ENCODE measurements at places on chromosomes 4 and X.

- DNase-seq: no peak
Observed at GRCh38 chrX:148381603-148382002, 118.8 kb upstream of the AFF2 start.

GRCh38 chr4:40731792-40732245 lies 17.9 kb upstream of the NSUN7 start:
- no peak for DNase-seq

DNA sequence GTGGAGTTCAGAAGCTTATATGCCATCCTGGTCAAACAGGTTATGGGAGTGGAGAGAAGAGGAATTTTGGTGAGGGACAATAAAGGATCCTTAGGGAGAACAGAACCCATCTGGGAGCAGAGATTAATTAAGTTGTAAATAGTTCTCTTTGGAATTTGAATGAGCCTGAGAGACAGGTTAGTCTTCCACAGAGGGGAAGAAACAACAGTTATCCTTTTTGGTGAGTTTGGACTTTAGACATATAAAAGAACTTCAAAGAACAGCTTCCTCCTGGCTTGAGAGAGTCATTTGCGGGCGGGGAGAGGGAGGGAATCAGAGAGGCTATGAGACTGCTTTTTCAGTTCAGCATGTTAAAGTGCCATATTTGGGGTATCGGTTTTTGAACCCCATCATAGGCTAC lies 793.3 kb upstream of the MAGEB2 start:
- DNase-seq: no peak

DNA sequence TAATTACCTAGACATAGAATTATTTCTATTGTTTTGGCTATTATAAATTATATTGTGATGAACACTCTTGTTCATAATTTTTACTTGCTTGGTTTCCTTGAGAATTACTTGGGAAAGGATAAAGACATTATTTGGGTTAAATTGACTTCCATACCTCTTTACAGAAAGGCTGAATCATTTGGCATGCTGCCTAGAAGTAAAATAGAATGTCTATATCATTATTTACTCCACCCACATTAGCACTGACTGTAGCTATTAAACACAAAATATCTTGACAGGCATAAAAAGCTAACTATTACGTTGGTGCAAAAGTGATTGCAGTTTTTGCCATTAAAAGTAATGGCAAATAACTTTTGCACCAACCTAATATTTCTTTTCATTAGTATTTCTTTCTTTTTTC lies 29.7 kb upstream of the ADH6 start:
- DNase-seq: no peak

DNA sequence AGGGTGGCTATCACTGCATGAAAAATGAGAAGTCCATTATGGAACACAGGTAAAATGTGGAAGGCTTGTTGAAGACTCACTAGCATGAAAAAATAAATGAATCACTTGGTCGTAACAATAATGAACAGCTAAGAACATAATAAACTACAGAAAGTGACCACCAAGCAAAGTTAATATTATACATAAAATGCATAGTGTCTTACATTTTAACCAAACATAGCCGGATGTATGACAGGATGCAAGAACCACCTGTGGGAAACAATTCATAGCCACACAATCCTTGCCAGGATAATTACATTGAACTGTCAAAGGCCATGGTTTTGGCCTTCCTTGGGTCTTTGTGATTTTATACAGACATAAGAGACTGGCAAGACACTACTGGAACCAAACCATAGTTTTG lies 81.9 kb upstream of the ATXN3L start:
- no peak for DNase-seq

GRCh38 chr4:71195924-71196323 lies 142.9 kb upstream of the SLC4A4 start:
- no peak for DNase-seq

- DNase-seq: no peak
Observed at GRCh38 chr4:10889819-10890218, 205.3 kb upstream of the CLNK start.

DNA sequence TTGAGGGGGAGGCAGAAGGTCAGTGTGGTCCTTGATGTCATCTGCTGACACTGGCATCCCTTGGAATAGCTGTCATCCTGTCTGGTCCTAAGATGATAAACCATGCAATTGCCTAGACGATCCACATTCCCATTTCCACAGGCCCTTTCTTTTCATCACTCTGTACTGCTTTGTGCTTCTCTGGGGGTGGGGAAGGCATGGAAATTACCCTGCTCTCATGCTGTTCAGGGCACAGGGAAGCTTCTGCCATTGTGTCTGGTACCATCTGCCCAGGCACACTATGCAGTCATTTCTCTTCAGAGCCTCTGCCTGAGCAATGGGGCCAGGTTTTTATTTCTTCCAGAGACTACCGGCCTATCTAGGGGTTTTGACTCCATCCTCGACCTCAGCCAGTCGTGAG lies 49.7 kb upstream of the ELOVL6 start:
- no peak for DNase-seq

GRCh38 chr4:155079871-155080270 lies 128.6 kb upstream of the NPY2R start:
- no peak for DNase-seq

- DNase-seq: no peak
Observed at GRCh38 chr4:188819233-188819632, 680.0 kb downstream of the TRIML1 start.

DNA sequence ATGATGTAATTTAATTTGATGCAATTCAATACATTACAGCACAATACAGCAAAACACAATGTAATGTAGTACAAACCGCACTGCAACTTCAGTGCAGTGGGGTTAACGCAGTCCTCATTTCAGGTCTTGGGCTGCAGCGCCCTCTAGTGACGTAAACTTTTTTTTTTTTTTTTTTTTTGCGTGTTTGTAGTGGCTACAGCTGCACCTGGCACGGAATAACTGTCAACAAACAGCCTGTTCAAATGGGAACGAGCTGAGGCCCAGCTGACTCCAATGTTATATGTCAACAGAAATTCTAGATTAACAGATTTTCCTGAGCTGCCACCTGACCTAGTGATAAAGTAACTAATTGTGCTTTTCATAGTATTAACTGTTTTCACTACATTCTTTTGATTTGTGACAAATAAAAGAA lies 33.5 kb upstream of the RASSF6 start:
- no peak for DNase-seq

DNA sequence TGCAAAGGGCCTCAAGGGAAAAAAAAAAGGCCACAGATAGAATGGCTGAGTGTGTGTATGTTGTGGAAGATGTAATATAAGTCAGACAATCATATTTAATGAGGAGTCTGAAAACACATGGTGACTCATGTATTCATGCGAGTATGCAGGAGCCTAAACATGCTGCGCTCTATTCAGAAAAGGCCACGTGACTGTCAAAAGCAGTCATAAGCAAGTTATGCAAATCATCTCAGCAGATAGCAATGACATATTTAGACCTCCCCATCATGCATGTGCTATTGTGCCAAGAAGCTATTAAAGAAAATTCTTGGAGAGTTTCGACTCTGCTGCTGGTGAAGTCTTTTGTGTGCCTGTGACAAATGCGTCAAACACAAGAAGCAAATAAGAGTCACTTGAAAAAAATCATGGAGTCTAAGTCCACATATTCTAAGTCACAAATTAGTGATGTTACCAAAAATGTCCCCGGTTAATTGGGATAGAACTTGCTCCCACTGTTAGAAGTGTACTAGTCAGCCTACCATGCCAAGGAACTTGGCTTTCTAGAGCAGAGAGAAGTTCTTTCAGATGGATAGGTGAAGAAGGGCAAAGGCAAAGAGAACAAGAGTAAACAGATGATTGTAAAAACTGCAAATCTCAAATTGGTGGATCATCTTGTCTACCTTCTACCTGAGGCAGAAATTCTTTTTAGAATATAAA lies 5.0 kb downstream of the LNX1 start:
- no peak for DNase-seq

DNA sequence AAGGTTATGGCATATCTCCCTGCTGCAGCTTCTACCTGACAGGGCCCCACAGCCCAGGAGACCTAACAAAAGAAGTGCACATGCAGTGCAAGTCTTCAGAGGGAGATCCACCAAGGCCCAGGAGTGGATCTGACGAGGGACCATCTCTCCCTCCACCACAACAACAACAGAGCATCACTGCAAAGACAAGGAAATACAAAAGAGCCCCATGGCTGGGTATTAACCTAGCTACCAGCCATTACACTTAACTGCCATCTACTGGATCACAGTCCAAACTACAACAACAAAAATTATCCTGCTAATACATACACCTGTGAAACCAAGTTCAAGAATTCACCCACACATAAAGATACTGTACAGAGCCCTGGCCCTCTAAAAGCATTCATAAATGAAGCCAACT lies 280.2 kb upstream of the SLC7A11 start:
- no peak for DNase-seq

Data from thoracic aorta (tissue), 2 donors.